CD4-positive, alpha-beta T cell (primary cell): ENCODE measurements at places on chromosomes 2 and 18. TPM values are rescaled to one million over a fixed set of nuclear protein-coding genes. Genes with fewer than 3 reads are reported as not detected.

Gene BOLL
- not detected for total RNA-seq

Gene ZNF396
- total RNA-seq = 0.28 TPM

Gene CDK5R2
- not detected for total RNA-seq

Gene RGPD6
- 96.2 TPM for total RNA-seq

Gene NTSR2
- not detected for total RNA-seq

Gene MAP2
- total RNA-seq = 0.20 TPM

Gene SPP2
- not detected for total RNA-seq

Gene SP110
- 63.7 TPM for total RNA-seq

Gene TPO
- total RNA-seq = not detected

Gene DCC
- total RNA-seq = not detected

Gene GKN2
- total RNA-seq = not detected

Gene SH3YL1
- 59.7 TPM for total RNA-seq

Gene DNAJC10
- 34.0 TPM for total RNA-seq

Gene GREB1
- total RNA-seq = 0.22 TPM

Gene TMEM127
- 36.0 TPM for total RNA-seq

Gene C2orf66
- total RNA-seq = not detected

Gene GCG
- total RNA-seq = not detected

Gene MAPK4
- total RNA-seq = not detected
